ENCODE measurements at places on chromosomes 6 and 20. TPM values are rescaled to one million over a fixed set of nuclear protein-coding genes. Genes with fewer than 3 reads are reported as not detected.

The FAM209B gene
- not detected for total RNA-seq

- DNase-seq = no peak
These were observed 8.4 kb downstream of the RAB5IF start for GRCh38 chr20:36613974-36614373.

GRCh38 chr20:23200914-23201313 is 114.8 kb upstream of the CD93 start:
- no peak for DNase-seq

The CLDN20 gene
- total RNA-seq = not detected

- DNase-seq = no peak
These were observed 16.3 kb downstream of the LRRC1 start for GRCh38 chr6:53811082-53811481.

GRCh38 chr6:148518511-148519156 is 176.0 kb downstream of the SASH1 start:
- DNase-seq = no peak

GRCh38 chr6:112802144-112802543 is 455.0 kb downstream of the RFPL4B start:
- DNase-seq = no peak

The TINAG gene
- total RNA-seq = 0.41 TPM

DNA sequence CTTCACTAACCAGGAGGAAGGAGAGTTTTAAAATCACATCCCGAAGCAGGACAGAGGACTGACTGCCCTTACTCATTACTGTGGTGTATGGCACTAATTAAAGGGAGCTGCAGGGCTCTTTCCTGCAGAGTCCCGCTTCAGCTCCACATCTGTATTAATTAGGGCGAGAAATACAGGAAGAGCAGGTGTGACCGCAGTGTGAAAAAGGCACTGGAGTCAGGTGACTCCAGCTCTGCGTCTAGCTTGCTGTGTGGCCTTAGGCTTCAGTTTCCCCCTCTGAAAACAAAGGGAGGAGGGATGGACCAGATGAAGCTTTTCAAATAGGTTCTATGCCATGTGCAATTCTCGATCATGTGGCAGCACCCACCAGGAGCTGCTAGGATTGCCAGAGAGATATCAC is 34.0 kb downstream of the KIAA1755 start:
- DNase-seq = no peak

The SYNJ2 gene
- total RNA-seq = 6.5 TPM

DNA sequence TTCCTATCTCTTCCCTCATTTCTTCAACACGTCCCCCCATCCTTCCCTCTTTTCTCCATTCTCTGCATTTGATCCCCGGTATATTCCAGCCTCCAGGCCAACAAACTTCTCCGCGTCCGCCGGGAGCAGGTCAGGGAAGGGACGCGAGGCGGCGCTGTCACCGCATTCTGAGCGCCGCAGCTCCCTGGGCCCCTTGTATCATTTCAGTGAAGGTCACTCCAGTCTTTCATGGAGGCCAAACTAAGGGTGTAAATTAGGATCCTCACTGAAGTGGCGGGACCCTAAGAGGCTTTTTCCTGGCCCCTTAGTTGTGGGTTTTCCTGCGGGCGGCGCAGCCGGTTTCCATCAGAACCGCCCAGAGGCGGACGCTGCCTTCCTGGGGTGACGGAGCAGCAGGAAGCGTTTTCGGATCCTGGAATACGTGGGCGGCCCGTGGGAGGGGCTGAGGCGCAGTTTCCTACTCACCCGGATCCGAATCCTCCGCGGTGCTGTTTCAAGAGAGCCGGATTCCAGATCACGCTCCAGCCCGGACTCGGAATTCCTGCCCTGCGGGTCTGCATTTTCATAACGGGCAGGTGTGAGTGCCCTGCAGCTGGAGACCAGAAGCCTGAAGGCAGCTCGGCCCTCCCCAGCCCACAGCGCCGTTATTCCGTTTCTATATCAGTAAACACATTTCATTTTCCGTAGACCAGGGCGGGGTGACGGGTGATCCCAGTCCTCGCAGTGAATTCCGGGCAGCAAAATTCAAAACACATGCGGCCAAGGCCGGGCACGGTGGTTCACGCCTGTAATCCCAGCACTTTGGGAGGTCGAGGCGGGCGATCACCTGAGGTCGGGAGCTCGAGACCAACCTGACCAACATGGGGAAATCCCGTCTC is 3.6 kb upstream of the MICA start:
- peak; percentile 58 for DNase-seq

GRCh38 chr20:6525447-6526303 is 241.8 kb upstream of the BMP2 start:
- DNase-seq = no peak

GRCh38 chr20:40325006-40325568 is 363.9 kb downstream of the MAFB start:
- DNase-seq = no peak
